ENCODE measurements at places on chromosomes 4 and X.

- peak; percentile 39 for DNase-seq
Measured at GRCh38 chr4:7557456-7557855, 122.7 kb upstream of the PSAPL1 start.

DNA sequence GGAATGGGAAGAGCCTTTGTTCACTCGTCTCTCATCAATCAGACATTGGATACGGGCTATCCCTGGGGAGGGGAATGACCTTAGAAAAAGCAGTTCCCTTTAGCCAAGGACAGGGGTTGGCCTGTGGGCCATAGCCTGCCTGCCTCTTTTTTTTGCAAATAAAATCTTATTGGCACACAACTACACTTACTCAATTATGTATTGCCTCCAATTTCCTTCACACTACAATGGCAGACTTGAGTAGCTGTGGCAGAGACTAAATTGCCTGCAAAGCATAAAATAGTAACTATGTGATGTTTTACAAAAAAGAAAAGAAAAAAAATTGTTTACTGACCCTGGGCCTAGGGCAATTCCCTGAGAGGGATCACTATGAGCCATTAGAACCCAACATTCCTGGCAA, 23.4 kb downstream of the PPP1R2C start:
- DNase-seq: no peak

- DNase-seq: no peak
Measured at GRCh38 chr4:123827511-123827910, 430.9 kb downstream of the SPRY1 start.

DNA sequence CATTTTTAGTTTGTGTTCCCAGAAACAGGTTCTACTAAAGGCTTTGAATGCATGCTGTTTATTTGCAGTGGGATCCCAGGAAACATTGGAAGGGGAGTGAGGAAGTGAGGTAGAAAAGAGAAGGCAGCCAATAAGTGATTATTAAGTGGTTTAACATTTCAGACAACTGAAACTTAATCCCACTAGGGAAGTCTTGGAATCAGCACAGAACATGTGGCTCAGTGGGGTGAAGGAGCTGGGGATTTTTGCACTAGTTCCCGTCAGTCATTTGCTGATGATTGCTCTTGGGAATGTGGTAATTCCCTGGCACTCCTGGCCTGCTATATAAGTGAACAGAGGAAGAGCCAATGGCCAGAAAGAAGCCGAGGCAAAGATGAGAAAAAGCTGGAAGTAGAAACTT, 1053.0 kb upstream of the IGFBP7 start:
- no peak for DNase-seq

DNA sequence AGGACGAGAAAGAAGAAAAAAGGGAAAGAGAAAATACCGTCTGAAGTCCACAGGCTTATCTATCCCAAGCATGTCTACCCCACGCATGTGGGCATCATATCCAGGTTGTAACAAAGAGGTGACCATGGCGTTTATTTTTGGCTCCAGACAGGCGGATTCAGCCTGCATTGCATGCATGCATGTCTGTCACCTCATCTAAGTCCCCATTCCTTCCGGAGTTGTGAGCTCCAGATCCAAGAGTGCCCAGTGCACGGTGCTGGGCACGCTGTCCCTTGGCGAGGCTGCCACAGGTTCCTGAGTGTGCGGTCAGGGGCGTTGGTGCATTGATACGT, 905 bp upstream of the GALNTL6 start:
- no peak for DNase-seq

- no peak for DNase-seq
Measured at GRCh38 chrX:84715315-84715714, 213.1 kb upstream of the HDX start.

DNA sequence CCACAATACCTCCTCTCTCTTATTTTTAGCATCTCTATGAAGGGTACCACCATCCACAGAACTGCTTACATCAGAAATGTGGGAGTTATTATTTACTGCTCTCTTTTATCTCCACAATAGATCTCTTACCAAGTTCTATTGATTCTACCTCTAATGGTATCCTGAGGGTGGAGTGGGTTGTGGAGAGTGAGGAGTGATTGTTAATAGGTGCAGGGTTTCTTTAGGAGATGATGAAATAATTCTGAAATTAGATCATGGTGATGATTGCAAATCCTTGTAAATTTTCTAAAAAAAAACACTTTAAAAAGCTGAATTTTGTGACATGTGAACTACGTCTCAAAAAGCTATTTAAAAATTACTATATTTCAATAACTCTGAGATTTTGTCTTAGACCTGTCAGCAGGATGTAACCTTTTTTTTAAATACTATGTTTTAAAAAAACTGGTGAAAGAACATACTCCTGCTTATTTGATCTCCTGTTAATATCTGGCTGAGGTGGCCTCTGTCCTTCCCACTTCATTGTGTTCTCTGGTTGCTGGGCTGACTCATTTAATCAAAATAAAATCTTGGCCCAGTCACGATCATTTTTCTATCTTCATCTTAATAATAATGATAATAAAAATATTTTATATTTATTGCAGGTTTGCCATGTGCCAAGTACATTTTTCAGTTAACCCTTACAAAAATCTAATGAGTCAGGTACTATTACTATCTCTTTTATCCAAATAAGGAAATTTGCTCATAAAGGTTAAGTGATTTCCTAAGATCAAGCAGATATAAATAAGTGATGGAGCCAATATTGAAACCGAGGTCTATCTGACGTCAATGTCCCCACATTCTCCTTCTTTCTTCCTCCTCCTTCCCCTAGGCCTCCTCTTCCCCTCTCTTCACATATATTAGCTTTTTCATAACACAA, 73.5 kb downstream of the GLUD2 start:
- DNase-seq: no peak

- DNase-seq: no peak
Measured at GRCh38 chr4:72899214-72899613, 170.3 kb downstream of the COX18 start.

DNA sequence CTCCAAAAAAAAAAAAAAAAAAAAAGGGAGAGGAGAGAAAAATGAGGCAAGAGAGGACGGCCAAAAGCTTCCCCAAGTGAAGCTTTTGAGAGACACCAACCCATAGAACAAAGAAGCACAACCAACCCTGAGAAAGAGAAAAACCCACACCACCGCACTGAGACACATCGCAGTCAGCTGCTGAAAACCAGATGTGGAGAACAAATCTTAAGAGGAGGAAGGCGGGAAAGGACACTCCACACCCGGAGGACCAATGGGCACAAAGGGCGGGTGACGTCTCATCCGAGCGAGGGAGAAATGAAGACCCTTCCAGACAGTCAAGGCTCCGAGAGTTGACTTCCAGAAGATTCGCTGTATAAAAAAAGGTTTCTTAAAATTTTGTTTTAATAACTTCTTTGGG, 112.1 kb downstream of the AFAP1 start:
- no peak for DNase-seq

DNA sequence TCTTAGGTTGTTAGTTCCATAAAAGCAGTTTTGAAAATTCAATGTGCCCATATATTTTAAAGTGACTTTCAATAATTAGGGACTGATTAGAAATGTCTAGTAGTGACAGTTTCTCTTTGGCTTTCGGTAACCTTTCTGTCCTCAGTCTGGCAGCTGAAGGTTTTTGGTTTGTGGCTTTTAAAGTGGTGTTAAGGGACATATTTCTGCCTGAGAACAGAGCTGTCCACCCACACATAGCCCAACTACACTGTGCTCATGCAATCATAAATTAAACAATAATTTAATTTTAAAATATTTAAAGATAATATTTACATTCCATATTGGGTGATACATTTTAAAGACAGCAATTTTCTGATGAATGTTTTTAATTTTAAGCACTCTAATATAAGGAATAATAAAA, 335.0 kb upstream of the TENM3 start:
- DNase-seq: no peak

- DNase-seq: no peak
Measured at GRCh38 chr4:185318679-185319078, 77.0 kb downstream of the LRP2BP start.

- peak; percentile 30 for DNase-seq
Measured at GRCh38 chr4:92303621-92304027, at the start of gene GRID2. Gene GRID2, plus strand, starts transcription at chr4:92303966.

DNA sequence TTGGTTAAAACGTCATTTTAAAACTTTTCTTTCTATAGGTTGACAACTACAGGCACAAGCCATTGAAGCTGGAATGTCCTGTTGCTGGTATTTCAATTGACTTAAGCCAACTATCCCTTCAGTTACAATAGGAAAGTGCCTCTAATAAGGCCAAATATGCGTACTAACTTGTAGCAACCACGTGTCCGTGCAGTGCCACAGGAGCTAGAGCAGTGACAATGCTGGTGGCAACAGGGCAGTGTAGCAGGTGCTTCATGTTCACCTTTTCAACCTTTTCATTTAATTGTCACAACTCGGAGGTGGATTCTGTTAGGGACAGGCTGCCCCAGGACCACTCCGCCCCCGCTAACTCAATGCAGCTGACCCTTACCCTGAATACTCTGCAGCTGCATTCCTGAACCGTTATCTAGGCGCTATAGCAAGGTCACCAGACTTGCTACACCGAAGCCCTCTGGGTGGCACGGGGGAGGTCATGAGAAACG, 37.7 kb downstream of the ERVMER34-1 start:
- DNase-seq: no peak

DNA sequence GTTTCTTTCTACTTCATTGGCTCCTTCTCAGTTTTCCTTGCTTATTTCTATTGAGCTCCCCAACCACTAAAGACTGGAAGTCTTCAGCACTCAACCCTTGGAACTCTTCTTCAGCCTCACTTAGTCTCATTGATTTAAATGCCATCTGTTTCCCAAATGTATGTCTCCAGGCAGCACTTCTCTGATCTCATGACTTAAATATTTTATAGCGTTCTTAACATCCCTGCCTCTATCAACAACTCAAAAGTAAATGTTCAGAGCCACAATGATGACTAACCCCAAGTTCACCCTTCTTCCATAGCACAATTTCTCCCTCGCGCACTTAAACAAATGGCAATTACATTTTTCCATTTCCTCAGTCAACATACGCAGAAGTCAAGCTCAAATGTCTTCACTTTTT, 1393.3 kb downstream of the ARAP2 start:
- DNase-seq: no peak

- no peak for DNase-seq
Measured at GRCh38 chr4:15712214-15712613, 9.3 kb downstream of the BST1 start.

- peak; percentile 14 for DNase-seq
Measured at GRCh38 chr4:150217192-150217591, 138.9 kb downstream of the DCLK2 start.

DNA sequence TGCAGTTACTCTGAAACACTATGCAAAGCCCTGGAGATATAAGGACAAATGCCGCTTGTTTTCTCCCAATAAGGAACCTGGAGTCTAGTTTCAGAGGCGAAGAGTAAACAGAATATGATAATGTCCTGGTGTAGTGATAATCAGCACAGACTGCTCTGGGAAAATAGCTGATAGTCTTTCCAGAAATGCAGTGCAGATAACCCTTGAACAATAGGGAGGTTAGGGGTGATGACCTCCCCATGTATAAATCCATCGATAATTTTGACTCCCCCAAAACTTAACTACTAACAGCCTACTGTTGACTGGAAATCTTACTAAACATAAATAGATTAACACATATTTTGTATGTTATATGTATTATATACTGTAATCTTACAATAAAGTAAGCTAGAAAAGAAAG, 1280.9 kb upstream of the TENM3 start:
- DNase-seq: no peak

- no peak for DNase-seq
Measured at GRCh38 chr4:100493756-100494155, 24.1 kb downstream of the EMCN start.

DNA sequence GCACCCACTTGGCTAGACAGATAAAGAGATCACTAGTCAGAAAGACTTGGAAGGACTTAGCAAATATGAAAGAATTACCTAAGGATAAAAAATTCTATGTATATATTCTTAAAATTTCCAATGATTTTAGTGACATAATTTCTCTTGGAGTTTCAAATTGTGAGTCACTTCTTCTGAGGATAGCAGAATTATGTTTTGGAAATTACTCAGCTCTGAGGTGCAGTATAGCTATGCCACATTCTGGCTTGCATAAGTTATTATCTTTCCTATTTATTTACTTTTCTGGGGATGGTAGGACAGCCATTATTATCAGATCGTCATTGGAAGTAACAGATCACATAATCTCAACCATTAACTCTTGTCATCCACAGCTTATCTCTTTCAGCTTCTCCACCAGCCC, 853.5 kb downstream of the TRIML1 start:
- no peak for DNase-seq

GRCh38 chrX:74449322-74449936, 28.1 kb downstream of the SLC16A2 start:
- no peak for DNase-seq

GRCh38 chr4:7901311-7901885, 38.3 kb downstream of the AFAP1 start:
- DNase-seq: no peak

DNA sequence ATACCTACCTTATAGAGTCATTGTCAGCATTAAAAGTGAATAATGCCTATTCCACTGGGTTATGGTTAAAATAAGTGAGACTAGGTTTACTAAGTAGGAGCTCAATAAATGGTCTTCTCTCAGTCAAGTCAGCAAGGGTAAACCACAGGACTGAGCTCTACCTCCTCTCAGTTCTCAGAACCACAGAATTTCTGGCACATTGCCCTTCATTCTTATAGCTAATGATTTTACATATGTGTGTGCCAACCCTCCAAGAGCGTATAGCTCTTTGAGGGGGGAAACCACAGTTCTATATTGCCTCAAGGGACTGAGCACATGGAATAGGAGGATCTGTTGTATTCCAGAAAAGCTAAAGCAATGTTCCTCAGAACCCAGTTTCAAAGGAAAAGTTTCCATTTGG, 124.8 kb downstream of the ATG4A start:
- DNase-seq: no peak

Data from frontal cortex (tissue), 4 donors.